ENCODE measurements at places on chromosomes 12 and 14.

DNA sequence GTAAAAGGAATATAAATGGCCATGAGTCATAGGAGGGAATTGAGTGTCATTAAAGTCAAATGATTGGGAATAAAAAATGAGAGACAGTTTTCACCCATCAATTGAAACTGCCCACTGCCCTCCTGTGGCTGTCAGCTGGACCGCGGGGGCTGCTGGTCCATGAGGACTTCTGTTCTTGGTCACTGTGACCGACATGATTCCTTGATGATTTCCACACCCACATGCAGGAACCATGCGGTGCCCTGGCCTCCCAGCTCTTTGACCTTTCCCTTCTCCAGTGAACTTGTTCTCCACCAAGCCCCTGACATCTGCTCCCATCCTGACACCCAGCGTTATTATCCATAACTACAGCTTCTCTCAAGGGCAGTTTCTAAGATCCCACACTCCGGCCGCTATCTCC, 48.4 kb downstream of the C12orf75 start:
- DNase-seq = no peak

- no peak for DNase-seq
Measured at GRCh38 chr14:104595116-104595675, 9.4 kb downstream of the TMEM179 start.

DNA sequence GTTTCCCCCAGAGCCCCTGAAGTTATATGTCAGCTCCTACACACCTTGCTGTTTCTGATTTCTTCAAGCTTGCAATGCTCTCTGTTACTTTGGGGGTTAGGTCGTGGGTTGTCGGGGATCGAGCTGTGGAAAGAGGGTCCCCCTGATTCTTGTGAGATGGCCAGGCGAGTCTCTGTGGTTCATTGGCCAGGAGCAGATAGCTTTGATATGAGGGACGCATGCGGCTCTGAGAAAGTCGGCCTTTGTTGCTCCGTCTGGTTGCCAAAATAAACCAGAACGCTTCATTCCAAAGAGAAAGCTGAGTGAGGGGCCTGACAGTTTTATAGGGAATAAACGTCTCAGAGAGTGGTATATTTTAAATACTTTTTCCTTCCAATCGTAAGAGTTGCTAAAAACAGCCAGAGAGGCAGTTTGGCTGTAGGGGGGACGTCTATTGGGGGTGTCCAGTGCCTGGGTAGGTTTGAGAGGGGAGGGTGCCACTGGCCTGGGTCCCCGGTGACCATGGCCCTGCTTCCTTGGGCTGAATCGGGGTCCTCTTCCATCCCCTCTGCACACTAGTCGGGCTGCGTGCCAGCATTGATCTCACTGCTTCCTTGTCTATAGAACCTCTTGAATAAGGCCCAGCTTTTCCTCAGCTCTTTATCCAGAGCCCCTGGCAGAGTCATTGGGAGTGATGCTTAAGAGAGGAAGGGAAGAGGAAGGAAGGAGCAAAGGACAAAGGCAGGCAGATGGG, 18.9 kb downstream of the CCND2 start:
- DNase-seq = no peak

DNA sequence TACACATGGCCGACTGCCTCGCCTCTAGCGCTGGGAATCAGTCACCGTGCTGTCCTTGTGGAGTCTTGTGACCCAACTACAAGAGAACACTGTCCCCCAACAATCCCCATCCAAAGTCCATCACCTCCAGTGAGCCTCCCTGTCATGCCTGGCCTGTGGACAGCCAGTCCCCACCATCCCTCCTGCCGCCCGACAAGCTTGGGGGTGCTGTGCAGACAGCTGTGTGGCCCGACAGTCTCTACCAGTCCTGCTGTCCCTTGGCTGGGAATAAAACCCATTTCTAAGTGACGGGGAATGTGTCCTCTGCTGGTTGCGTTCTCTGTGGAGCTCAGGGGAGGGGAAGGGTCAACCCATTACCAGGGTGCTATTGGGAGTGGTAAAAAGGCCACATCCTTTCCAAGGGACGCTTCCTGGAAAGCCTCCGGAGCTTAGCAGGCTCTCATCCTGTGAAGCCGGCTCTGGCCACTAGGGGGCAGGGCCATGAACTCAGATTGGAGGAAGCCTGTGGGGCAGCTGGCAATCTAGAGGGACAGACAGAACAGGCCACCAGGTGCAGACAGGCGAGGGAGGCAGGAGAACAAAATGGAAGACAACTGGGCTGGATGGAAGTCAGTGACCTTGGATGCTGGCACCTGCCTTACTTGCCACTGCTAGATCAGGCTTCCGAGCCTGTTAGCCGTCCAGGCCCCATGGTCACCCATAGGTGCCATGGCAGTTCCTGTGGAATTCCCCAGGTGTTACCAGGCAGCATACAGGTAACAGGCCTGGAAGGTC, 12.0 kb upstream of the BLTP3B start:
- DNase-seq = peak; percentile 70

DNA sequence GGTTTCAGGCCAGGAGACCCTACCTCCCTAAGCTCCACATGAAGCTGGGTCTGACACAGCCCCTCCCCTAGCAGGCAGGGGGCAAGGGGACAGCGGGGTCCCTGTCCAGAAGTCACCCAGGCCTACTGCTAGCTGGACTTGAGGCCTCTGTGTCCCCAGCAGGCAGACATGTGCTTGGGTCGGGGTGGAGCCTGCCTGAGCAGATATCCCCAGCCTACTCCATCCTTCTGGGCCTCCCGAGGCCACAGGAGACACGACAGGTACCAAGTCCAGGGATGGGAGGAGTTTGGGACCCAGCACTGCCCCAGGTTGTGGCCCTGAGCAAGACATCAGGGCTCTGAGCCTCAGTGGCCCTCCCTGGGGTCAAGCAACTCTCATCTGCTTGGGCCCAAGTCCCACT, 105.2 kb upstream of the EIF5 start:
- no peak for DNase-seq

- no peak for DNase-seq
Measured at GRCh38 chr12:3230758-3231375, 153.7 kb downstream of the TSPAN9 start.

DNA sequence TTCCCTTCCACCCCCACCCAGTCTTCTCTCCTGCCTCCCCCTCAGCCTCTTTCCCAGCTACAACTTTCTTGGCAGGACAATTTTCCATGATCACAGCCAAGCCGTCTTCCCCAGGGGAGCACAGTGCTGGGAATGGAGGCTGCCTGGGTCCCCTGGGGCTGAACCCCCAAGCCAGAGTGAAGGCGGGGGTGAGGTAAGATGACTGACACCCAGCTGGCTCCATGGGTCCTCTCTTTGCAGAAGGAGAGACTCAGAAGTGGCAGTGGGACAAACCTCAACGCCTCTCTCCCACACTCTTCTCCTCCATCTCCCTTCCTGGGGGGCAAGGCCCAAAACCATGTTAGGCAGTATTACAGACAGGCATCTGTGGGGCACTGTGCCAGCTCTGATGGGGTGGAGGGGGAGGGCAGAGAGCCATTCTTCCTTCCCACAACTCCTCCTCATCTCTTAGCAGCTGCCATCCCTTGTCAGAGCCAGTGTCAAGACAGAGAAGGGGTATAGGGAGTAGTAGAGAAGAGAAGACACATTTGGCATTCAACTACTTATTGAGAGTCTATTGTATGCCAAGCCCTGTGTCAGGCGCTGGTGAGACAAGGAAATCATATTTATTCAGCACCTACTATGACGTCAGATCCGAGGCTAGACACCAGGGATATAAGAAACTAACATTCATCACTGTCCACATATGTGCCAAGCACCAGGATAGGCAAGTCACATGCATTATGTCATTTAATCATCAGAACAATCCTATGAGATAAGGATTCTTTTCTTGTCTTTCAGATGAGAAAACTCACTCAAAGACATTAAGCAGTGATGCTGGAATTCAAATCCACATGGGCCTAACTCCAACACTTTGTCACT, 3.6 kb downstream of the ITGA7 start:
- no peak for DNase-seq

DNA sequence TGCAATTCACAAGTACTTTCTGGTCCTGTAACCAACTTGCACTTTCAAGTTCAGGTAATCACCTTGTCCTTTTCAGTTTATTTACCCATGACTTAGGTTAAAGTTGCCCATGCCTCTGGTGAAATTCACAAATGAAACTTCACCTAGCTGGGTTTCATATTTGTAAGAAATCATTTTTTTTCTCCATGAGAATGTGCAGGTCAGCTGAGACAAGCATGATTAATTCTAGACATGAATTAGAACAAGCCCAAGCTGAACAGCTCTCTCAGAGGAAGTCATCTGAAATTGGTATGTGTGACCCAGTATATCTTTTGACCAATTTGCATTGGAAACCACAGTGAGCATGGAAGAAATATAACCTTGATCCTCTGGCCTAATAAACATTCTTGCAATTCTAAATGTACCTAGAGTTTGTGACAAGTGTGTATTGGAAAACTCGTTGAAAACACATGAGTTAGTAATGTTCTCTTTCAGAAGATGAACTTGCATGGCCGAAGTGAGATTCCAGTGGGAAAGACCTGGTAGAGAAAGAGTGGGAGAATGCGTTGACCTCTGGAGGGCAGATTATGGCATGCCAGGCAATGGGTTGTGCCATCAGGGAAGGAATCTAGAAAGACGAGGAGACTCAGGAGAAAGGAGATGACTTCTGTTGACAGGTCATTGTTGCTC, 486.5 kb downstream of the ZFP36L1 start:
- no peak for DNase-seq

GRCh38 chr12:96255077-96255476, 60.9 kb downstream of the ELK3 start:
- DNase-seq = no peak

DNA sequence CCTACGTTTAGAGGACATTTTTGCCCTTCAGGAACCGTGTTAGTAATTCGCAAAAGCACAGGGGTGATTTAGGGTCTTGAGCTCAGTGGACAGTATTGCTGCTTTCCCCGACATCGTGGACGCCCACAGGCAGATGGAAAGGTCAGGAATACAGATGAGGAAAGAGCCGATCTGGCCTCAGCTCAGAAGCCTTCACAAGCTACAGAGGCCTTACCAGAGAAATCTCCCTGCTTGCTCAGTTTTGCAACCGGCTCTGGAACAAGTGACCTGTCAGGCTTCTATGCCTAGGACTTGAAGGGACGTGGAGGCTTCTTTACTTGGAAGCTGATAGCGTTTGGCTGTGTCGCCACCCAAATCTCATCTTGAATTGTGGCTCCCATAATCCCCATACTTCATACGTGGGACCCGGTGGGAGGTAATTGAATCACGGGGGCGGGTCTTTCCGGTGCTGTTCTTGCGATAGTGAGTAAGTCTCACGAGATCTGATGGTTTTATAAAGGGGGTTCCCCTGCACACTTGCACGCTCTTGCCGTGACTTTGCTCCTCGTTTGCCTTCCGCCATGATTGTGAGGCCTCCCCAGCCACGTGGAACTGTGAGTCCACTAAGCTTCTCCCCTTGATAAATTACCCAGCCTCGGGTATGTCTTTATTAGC, 332.5 kb downstream of the MED13L start:
- no peak for DNase-seq

DNA sequence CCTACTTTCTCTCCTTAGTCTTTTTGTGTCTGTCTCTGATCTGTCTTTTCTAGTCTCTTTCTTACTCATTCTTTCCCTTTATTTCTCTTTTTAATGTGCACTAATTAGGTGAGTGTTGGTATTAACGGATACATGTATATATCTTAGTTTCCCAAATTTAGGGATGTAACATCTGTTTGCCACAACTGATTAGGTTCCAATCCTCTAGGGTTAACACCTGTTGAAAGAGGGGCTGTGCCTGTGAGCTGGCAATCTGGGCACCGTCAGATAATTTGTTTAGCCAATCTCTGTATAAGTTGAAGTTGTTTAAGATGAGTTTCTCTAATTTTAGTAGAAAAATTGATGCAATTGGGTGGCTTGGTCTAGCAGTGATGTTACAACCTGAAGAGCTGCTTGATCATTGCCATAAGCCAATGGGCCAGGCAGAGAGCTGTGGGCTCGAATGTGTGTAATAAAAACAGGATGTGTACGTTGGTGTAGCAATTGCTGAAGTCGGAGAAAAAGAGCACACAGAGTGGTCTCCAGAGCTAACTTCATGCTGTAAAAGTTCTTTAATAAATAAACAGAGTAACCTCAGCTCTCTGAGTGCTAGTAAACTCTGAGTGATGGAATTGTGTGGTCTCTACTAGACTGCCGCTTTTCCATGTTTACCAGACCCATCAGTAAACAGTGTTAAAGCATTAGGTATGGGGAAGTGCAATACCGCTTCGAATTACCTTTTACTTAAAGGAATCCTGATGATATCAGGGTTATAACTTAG, 18.3 kb upstream of the LYZ start:
- DNase-seq = no peak

DNA sequence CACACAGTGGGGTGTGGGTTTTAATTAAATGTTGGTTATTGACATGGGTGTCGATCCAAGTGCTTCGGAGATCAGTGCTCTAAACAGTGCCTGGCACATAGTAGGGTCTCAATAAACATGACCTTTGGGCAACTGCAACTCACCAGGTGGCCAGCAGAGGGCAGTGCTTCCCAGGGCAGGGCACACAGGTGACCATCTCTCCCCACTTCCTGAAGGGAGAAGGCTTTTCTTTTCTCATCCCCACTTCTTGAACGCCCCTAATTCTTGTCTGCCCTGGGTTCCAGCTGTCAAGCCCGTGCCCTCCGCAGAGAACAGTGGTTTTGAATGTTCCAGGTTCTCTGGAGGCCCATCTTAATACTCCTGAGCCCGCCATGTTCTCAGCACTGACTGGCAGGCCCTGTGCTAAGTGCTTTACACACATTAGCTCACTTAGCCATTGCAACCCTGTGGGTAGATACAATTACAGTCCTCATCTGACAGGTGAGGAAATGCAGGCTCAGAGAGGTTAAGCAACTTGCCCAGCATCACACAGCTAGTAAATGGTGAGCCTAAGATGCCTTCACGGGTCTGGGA, 16.3 kb downstream of the RAPGEF3 start:
- DNase-seq = peak; percentile 54

- DNase-seq = no peak
Measured at GRCh38 chr12:9948606-9949296, 16.6 kb upstream of the CLEC2A start.

- DNase-seq = no peak
Measured at GRCh38 chr12:116687888-116688287, 50.0 kb downstream of the SPRING1 start.

GRCh38 chr12:92612611-92613010, 90.2 kb upstream of the PLEKHG7 start:
- no peak for DNase-seq

DNA sequence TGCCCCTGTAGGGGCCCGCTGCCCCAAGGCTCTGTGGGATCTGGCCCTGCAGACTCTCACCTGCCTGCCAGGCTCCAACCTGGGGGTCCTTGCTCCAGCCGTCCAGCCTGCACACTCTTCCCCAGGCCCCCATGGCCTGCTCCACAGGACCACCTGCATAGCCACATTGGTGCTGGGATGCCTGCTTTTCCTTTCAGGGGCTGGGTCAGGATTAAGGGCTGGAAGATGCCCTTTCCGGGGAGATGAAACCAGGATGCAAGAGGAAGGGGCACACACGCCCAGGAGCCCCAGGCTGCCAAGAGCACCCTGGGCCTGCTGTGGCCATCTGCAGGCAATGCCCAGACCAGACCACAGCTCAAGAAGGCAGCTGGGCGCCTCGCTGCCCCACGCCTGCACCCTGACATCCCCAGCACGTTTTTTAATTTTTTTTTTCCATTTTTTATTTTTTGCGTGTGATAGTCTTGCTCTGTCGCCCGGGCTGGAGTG, 15.0 kb downstream of the BAG5 start:
- no peak for DNase-seq
